ENCODE measurements at places on chromosomes 12 and 14. TPM values are rescaled to one million over a fixed set of nuclear protein-coding genes. Genes with fewer than 3 reads are reported as not detected.

TSHR gene
- 0.83 TPM for polyA plus RNA-seq

- no peak for DNase-seq
Observed at GRCh38 chr12:90037740-90038139, 329.1 kb upstream of the ATP2B1 start.

DNA sequence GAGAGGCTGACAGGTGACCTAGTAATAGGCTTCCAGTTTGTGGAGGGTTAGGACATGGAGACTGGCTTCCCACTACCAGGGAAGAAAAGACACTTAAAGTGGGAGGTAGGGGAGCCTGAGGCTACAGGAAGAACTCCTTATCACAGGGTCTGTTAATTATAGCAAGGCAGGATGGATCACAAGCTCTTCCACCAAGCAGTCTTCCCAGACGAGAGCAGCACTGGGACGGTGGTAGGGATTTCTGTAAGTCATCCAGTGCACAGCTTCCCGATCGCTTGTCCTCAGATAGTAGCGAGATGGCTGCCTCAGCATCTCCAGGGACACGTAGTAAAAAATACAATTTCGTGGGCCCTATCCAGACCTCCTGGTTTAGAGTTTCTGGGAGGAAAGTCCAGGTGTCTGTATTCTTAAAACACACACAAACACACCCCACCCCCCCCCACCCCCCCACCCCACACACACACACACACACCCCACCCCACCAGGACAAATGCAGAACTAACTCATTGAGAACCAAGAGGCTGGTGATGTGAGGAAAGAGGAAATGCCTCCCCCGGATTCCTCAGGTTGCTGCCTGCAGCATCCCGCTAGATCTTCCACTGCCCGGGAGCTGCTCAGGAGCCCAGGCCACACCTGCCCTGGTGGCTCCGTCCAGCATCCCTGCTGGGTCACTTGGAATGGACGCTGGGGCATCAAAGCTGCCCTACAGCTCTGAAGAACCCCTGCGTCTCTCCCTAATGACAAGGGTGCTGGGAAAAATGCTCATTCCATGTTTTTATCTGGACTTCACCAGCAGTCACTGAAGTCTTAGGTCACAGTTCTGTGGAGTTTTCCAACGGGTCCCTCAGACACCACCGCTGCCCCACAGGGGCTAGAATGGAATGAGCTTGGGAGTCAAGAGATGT lies 307.2 kb downstream of the CACNA1C start:
- DNase-seq, result no peak

- DNase-seq, result no peak
Observed at GRCh38 chr14:90116444-90116843, 54.6 kb downstream of the KCNK13 start.

DNA sequence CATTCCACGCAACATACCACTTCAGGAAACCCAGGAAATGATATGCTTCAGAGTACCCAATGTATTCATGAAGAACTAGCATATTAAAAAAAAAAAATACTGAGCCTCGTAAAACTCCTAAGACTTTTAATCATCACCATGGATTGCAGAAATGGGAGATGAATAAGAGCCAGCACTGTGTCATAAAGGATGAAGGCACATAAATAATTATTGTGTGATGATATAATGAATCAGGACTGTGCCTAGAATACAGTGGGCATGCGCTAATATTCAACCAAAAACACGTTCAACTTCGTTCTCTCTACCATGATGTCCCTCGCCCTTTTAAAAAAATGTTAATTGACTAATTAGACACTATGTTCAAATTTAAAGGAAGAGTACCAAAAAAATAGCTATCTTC lies 68.7 kb downstream of the CIT start:
- DNase-seq, result no peak

DNA sequence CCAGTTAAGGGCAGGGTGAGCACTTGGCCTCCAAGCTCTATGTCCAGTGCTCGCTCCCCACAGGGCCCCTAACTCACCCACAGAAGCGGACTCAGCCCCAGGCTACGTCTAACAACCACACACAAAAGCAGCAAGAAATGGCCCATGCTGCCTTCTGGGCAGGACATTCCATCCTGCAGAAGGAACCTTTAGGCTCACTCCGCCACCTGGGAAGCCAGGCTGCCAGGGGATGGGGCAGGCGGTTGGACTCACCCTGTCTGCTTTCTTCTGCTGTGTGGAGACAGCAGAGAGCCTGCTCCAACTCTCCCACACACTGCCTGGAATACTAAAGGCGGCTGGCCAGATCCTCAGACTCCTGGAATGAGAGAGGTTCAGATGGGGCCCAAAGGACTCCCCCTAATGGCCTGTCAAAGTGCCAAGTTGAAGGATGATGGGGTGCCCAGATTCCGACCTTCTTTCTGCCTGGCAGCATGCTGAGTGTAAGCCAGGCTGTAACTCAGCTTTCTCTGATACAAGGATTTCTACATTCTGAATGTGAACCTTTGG lies 27.7 kb upstream of the BLTP3B start:
- DNase-seq, result no peak

DNA sequence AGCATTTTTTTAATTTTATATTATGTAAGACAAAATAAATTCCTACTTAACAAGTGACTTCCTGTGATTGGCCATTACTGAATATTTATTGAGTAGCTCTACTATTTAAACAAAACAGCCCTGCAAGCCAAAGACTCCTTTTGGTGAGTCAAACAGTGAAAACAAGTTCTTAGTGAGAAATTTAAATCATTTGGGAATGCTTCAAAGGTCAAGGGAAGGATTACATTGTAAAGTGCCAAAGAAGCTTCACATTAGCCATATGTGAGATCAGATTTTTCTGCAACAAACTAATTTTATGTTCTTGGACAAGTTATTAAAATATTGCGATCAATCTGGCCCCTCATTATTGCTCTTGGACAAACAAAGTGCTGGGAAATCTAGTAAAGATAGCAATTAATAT lies 795.4 kb upstream of the MGAT4C start:
- DNase-seq, result no peak

Measured in hepatocyte (in vitro differentiated cells).